Islet precursor cell (in vitro differentiated cells): ENCODE measurements at places on chromosomes 7 and 10.

GRCh38 chr7:80128918-80129317, 5.7 kb upstream of the GNAI1 start:
- DNase-seq: no peak

- no peak for DNase-seq
Observed at GRCh38 chr7:132977234-132977633, 104.7 kb downstream of the CHCHD3 start.

GRCh38 chr10:114386452-114386851, 17.9 kb downstream of the AFAP1L2 start:
- DNase-seq: peak; percentile 61

DNA sequence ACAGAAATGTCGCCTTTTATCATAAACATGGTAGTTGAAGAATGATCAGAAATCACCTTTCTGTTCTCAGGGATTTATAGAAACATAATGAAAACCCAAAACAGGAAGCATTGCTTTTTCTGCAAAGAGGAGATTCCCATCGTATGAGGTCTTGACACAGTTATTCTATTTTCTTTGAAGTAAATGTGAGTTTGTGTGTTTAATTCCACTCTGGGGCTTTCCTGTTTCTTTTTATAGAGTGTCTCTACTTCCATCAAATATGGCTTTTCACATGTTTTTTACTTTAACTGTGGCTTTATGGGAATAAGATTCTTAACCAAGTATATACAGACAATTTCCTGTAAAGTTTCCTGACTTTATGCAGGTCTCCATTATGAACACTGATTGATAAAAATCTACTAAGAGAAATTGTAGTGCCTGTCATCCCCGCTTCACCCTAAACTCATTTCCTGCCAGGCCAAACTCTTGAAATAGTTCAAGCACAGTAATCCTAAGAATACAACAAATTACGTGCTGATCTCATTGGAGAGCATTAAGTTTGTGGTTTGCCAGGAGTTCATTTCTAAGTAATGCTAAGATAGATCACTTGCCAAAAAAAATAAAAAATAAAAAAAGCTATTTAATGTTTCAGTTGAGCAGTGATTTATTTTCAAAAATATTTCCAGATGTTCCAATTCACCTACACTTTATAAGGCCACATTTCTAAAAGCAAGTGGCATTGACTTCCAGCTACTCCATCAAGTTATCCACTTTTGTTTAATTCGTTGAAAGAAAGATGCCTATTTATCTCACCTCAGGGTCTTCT, 52.2 kb upstream of the SEC61G start:
- no peak for DNase-seq

- no peak for DNase-seq
Observed at GRCh38 chr7:44750921-44751571, 2.4 kb downstream of the ZMIZ2 start.

DNA sequence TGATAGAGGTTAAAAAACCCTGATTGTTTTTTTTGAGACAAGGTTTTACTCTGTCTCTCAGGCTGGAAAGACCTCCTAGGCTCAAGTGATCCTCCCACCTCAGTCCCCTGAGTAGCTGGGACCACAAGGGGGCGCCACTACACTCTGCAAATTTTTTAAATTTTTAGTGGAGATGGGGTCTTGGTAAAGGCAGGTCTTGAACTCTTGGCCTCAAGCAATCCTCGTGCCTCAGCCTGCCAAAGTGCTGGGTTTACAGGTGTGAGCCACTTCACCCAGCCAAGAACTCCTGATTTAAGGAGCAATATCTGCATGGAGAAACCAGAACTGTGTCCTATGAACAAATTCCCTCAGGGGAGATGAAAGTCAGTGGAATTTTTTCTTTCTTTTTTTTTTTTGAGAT, 7.3 kb upstream of the KLHDC10 start:
- peak; percentile 76 for DNase-seq

GRCh38 chr10:15106352-15107013, 9.3 kb downstream of the RPP38 start:
- peak; percentile 87 for DNase-seq

- peak; percentile 93 for DNase-seq
Observed at GRCh38 chr10:29635711-29636144, 957 bp upstream of the SVIL start.

DNA sequence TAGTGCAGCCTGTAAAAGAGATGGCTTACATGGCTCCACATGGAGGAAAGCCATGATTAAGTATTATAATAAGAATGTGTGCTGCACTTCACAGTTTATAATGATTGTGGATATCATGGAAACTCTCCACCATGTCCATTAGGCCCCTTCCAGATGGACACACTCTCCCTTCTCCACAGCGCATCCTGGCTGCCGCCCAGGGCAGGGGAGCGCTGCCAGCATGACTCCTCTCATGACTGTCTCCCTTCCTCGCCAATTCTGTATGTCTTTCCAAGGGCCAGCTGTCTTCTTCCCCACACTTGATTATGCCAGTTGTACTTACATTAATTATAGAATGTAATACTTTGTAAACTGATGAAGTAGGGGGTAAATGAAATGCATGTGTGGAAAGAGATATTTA, 259.3 kb upstream of the TMEM72 start:
- DNase-seq: no peak

DNA sequence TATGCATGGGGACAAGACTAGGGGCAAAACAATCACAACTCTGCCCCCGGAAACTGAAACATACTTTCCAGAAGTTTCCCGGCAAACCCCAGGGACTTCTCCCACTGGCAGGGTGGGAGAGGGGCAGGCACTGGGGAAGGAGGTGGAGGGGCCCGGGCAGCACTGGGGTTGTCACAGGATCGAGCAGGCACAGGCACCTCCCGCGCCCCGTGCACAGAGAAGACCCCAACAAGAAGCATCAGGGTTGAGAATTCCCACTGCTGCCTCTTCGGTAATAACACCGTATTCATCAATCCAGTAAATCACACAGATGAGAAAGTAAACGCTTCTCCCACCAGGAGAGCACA, 490.5 kb downstream of the PTPRN2 start:
- DNase-seq: no peak

DNA sequence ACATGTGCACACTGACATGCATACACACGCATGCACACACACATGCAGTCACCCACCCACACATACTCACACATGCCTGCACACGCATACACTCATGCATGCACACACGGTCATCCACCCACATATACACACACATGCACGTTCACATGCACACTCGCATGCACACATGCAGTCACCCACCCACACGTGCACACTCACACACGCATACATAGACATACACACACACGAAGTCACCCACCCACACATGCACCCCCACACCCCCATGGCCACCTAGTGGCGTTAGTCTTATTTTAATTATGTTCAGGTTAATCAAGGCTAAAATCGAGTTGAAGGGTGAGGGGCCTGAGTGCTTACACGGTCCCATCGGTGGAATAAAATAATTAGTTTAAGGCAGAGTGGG, 96.8 kb downstream of the DNAJB6 start:
- no peak for DNase-seq

DNA sequence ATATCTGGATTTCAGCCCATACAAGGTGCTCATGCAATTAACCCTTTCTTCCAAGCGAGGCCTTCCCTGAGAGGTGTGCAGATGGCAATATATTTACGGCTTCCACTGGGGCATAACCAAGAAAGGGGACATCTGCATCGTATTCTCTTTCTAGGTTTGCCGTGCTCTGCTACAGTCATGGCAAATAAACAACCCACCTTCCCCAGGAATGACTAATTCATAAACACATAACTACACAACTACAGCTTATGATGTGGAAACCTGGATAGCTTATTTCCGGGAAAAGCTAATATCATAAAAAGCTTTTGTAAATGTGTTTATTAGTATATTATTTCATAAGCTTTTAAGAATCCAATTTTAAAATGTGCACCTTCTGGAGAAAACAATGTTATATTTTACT, 120.0 kb downstream of the CAMK1D start:
- DNase-seq: no peak

GRCh38 chr10:51342381-51342780, 268.1 kb downstream of the PRKG1 start:
- no peak for DNase-seq

GRCh38 chr10:96556003-96556402, 30.8 kb downstream of the TM9SF3 start:
- no peak for DNase-seq

DNA sequence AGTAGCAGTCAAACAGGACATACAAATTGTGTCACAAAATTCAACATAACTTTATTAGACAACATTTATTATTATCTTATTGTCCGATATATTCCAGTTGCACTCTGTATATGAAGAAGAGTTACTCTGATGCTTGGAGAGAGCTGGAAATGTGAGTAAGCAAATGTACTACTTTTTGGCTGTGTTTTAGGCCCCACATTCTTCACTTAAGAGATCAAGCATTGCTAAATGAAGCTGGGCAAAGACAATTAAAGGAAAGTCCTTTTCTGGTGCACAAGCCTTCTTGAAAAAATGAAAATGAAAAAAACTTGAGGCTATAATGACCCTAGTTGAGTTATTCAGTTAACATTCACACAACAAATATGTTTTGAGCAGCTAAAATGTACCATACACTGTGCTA, 26.1 kb downstream of the MYPN start:
- no peak for DNase-seq

DNA sequence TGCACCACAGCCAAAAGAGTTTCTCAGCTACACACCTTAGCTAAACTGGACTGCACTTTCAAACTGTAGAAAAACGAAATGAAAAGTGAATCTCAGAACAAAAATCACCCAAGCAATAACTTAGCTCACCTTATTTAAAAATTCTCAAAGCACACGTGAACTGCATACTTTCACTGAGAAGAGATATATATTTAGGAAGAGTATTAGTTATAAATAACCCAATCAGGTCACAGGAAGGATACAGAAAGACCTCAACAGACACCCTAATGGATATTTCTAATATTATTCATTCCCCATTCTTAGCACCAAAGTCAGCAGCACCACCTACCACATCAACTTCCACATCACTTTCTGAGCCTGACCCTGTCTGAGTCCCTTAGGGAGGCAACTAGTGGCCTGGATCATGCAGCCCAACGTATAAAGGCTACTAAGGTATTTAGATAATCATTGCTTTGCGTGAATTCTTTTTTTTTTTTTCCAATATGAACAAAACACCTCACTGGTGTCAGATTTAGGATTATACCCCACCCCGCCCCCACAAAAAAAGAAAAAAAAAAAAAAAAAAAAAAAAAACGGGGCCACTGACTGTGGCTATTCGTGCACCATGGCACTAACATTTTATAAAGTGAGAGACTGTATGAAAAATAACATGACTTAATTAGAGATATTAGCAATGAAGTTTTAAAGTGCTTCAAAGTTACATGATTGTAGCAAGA, 2.6 kb downstream of the ABI1 start:
- DNase-seq: no peak

DNA sequence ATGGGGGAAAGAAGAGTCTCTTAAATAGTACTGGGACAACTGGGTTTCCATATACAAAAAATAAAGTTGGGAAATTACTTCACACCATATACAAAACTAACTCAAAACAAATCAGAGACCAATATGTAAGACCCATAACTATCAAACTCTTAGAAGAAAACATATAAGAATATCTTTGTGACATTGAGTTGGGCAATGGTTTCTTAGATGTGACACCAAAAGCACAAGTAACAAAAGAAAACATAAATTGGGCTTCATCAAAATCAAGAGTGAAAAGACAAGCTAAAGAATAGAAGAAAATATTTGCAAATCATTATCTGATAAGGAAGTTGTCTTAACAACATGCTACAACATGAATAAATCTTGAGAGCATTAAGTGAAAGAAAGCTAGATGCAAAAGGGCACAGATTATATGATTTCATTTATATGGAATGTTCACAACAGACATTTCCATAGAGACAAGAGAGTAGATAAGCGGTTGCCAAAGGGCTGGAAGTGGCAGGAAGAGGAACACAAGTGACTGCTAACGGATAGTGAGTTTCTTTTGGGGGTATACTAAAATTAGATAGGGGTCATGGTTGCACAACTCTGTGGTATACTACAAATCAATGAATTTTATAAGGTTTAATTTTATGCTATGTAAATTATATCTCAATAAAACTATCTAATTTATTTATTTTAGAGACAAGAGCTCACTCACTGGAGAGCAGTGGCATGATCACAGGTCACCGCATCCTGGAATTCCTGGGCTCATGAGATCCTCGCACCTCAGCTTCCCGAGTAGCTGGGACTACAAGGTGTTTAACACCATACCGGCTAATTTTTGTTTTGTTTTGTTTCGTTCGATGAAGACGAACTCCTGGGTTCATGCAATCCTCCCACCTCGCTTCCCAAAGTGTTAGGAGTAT, 35.4 kb downstream of the JMJD1C start:
- DNase-seq: no peak

GRCh38 chr7:55792048-55792447, 70.5 kb downstream of the SEPTIN14 start:
- no peak for DNase-seq
